ENCODE measurements at places on chromosomes 12 and 14.
A peak's percentile ranks its signal among the peaks of the same experiment; 100 is the strongest.

- DNase-seq: peak; percentile 41
Measured at GRCh38 chr14:103522649-103523574, at the start of gene CKB. CKB (minus strand) TSS chr14:103522830; CDS start chr14:103522493, 337 bp downstream.

DNA sequence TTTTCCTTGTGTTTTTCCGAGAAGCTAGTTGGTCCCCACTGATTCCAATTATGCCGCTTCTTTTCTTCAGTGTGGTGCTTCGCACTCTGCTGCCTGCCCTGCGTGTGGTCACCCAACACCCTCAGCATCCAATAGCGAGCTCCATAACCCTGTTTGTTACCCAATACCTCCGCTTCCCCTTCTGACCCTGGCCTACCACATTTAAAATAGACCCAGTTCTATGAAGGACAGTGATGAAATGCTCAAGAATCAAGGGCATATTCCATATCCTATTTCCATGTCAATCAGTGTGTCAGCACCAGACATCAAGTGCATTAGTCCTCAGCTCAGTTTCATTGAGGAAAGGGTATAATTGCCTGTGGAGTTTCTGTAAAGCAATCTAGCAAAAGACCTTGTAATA, 9.5 kb downstream of the NDRG2 start:
- no peak for DNase-seq

GRCh38 chr12:57549203-57549908, 488 bp upstream of the KIF5A start:
- DNase-seq: no peak

- DNase-seq: no peak
Measured at GRCh38 chr14:101947577-101947903, 16.8 kb upstream of the DYNC1H1 start.

DNA sequence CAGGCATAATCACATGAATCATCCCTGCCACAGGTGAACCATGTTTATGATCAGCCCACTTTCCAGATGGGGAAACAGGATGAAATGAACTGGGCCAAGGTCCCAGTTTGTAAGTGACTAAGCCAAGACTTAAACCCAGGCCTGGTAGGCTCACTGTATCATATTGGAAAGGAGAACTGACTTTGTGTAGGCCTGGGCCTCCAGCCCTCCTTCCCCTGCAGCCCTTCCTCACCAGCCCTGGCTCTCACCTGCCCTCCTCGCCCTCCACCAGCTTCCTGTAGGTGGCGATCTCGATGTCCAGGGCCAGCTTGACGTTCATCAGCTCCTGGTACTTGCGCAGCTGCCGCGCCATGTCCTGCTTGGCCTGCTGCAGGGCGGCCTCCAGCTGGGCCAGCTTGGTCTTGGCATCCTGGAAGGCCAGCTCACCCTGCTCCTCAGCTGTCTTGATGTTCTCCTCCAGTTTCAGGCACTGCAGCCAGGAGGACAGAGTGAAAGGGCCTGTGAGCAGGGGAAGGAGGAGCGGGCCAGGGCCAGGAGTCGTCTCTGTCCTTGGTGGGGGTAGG, 19.8 kb downstream of the KRT80 start:
- peak; percentile 43 for DNase-seq

DNA sequence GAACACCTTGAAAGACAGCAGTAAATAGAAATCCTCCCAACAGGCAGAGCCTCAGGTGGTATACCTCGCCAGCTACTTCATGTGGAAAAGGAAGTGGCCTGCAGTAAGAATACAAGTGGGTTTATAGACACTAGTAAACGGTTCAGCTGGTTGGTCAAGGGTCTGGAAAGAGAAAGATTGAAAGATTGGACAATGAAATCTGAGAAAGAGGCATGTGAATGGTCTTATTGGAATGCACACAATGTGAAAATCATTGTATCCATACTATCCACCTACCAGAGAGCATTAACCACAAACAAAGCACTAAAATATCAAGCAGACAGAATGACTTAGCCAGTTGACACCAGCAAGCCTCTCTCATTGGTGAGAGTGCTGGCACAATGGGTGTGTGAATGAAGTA, 98.2 kb downstream of the SSPN start:
- no peak for DNase-seq

- no peak for DNase-seq
Measured at GRCh38 chr12:124336742-124337520, 42.0 kb downstream of the RFLNA start.

GRCh38 chr12:11524446-11524845, 125.0 kb upstream of the ETV6 start:
- no peak for DNase-seq

DNA sequence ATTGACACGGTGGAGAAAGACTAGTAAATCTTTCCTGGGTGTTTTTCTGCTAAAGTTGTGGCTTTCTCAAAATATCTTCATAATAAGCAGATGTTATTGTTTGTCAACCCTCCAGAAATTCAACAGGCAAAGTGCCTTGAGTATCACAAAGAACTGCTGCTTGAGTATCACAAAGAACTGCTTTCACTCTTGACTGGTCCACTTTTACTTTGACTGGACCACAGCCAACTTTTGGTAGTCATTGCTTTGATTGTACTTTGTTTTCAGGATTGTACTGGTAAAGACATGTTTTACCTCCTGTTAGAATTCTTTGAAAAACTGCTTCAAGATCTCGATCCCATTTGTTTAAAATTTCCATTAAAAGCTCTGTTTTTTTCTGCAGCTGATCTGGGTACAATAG, 62.6 kb downstream of the PDZRN4 start:
- no peak for DNase-seq

GRCh38 chr14:89212386-89213235, 204.4 kb downstream of the FOXN3 start:
- DNase-seq: no peak

DNA sequence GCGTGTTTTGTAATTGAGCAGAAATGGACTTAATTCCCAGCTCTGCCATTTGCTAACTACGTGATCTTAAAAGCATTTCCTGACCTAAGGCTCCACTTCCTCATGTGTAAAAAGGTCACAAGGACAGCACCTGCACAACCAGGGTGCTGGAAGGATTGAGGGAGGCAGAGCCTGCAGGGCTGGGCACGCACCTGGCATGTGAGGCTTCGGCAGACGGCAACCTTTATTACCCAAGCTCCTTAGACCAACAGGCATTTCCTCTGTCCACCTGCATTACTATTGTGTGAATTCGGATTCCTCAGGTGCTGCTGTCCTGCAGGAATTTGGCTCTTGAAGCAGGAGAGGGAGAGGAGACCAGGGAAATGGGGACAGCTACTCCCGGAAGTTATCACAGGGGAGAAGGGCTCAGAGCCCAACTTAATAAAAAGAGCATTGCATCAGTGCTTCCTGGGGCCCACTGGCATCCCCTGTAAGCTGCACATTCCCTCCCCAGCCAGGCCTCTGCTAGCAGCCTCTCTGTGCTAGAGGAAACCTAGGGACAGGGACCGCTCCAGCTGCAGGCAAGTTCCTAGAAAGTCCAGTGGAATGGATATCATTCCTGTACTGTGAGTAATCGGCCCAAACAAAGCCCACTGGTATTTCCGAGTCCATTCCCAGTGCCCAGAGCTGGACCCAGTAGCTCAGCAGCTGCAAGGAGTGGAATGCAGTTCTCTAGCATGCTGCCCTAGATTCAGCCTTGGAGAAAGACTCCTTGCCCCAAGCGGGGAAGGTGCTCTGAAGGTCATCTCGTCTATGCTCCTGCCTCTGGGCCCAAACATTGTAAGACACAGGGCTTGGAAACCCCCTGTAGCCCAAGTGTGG, 157.1 kb upstream of the CCND2 start:
- peak; percentile 16 for DNase-seq

- DNase-seq: no peak
Measured at GRCh38 chr12:40262657-40263056, 37.9 kb downstream of the LRRK2 start.

DNA sequence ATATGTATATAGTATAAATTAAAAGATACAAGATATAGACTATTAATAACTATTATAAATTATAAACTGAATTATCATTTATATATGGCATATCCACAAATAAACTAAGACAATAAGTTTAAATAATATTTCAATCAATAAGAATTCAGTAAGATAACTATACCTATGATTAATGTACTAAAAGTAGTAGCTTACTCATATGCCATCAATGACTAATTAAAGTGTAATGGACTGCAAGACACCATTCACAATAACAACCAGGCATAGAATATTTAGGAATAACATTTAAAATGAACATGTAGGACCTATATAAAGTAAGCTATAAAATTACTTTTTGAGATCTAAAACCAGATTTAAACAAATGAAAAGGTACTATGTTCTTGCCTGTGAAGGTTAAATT, 18.8 kb downstream of the KCNC2 start:
- DNase-seq: no peak

DNA sequence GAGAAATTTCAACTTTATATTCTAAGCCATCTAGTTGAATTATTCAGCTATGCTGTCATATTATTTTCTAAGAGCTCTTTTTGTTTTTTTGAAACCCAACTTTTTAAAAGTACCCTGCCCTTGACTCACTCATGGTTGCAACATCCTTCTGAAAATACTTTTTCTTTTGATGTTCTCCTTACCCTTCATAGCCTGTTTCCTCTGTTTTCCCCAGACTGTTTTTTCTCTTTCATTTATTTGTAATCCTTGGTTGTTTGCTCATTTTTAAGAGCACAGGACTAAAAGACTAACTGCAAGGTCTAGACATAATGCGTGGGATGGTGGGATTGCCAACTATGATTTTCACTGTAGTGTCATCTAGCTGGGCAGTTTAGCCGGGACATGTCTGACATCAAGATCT, 21.2 kb upstream of the CDKL1 start:
- no peak for DNase-seq

GRCh38 chr12:9634177-9634803, 26.6 kb upstream of the KLRB1 start:
- peak; percentile 26 for DNase-seq

GRCh38 chr12:22234561-22234960, 99.9 kb downstream of the ST8SIA1 start:
- DNase-seq: no peak

DNA sequence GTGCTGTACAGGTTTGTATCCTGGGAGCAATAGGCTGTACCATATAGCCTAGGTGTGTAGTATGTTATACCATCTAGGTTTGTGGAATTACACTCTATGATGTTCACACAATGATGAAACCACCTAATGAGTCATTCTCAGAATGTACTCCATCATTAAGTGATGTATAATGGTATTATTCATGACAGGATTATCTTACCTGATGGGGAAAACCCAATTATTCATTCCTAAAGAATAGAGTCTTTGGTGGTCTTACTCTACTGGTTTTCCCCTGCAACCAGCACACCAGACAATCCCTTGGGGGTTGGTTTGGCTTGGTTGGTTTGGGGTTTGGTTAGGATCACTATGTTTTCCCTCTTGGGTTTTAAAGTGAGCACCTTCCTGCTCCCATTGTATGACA, 12.6 kb upstream of the OR10P1 start:
- no peak for DNase-seq

DNA sequence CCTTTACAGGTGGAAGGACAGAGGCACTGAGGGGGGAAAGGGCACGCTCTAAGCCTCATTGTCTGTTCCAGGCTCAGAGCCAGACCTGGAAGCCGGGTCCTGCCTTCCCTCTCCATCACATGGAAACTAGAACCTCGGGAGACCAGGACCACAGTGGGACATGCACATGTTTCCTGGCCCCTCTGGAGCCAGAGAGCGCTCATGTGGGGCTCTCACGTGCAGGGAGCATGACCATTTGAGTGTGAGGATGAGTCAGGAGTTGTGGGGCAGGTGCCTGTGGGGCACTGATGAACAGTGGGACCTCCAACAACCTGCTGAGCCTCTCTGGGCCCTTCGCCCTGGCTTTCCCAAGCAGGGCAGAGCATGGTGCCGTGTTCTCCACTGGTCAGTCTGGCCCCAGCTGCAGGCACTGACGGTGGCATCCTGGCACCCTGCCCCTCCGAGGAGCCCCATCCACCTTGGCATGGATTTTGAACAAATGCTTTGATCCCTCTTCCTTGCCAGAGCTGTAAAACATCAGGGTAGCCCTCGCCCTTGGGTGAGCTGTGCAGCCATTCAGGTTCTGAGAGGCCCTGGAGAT, 100.2 kb downstream of the RIN3 start:
- DNase-seq: no peak

- peak; percentile 45 for DNase-seq
Measured at GRCh38 chr12:47079468-47079980, at the start of the genes AMIGO2 and PCED1B. AMIGO2 (minus strand) TSS chr12:47079959; CDS start chr12:47079002, 957 bp downstream. PCED1B (plus strand) TSS chr12:47079621; CDS start chr12:47235064, 155,443 bp downstream.

GRCh38 chr12:124464830-124465229, 102.6 kb downstream of the NCOR2 start:
- no peak for DNase-seq

DNA sequence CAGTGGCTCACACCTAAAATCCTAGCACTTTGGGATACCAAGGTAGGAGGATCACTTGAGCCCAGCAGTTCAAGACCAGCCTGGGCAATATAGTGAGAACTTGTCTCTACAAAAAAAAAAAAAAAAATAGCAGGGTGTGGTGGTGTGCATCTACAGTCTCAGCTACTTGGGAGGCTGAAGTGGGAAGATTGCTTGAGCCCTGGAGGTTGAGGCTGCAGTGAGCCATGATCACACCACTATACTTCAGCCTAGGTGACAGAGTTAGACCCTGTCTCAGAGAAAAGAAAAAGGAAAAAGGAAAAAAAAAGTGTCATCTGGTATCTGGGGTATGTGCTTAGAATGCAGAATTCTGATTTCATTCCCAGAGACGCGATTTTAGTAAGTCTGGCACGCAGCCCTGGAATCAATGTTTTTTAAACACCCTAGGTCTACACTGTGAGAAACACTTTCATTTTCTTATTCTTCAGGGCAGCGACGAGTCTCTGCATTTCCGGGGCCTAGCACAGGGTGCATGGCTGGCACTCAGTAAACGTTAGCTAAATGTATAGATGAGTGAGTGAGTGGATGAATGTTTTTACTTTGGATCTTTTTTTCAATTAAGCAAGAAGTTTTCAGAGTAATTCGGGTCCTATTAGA, 243.8 kb upstream of the PWP1 start:
- DNase-seq: no peak

DNA sequence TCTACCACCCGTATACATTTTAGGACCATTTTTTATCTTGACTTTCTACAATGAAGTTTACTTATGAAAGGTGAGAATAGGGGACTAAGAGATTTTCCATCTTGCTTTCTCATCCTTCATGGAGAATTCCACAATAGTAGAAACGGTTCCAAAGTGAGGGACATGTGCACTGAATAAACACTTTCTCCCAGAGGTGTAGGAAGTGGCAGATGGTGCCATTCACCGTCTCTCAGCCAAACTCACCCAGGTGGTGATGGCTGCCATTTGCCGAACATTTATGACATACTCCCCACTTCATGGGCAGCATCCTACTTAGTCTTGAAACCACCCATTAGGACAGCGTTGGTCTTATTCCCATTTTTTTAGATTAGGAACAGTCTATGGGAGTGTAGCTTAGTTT, 540.5 kb downstream of the DIO2 start:
- DNase-seq: no peak

DNA sequence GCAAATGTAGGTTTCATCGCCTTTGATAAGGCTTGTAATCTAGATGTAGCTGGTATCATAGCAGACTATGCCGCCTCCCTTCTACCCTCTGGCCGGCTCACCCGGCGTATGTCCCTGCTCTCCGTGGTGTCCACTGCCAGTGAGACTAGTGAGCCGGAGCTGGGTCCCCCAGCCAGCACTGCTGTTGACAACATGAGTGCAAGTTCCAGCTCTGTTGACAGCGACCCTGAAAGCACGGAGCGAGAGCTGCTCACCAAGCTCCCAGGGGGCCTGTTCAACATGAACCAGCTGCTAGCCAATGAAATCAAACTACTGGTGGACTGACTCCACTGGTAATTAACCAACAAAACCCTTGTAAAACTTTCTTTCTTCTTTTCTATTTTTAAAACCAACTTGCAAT, 49.0 kb upstream of the A2ML1 start:
- DNase-seq: no peak

GRCh38 chr12:98646294-98647090, 1.4 kb downstream of the APAF1 start:
- peak; percentile 37 for DNase-seq

- DNase-seq: no peak
Measured at GRCh38 chr12:2614341-2614740, 180.4 kb upstream of the FKBP4 start.

Measured in Kasumi-1 (cell line).